ENCODE measurements at places on chromosomes 6 and 20.

GRCh38 chr20:54112221-54112884 is 42.0 kb upstream of the BCAS1 start:
- no peak for DNase-seq

DNA sequence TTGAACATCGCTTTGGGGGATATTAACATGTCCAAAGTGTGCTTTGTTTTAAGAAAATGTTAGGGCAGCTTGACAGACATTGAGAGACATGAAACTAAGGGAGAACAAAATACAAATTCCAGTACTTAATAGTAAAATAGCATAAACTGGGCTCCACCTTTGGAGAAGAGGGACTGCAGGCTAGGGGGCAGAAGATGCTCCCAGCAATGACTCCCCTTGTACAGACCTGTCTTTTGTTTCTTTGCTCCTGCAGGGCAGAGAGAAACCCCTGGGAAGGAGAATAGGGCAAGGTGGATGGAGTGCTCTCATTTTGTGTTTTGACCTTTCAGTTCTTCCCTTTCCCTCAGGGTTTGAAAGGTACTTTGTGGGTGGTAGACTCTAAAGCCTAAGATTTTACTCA is 115.6 kb upstream of the PLCB4 start:
- DNase-seq: no peak

DNA sequence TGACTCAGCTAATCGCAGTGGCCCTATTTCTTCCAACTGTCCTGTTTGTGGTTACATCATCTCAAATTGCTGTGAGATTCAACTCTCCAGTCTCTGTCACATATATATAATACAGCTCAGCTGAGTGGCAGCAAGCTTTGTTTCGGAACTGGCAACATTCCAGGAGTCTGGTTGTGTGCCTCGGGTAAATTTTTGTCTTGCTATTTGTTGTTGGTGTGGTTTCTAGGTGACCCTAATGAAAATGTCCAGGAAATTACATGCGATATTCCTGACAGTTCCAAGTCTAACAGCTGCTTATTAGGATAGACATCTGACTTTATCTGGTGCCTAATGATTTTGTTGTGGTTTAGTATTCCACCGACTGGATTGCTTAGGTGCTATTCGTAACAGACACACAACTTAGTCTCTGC is 581.8 kb downstream of the CD109 start:
- peak; percentile 44 for DNase-seq

DNA sequence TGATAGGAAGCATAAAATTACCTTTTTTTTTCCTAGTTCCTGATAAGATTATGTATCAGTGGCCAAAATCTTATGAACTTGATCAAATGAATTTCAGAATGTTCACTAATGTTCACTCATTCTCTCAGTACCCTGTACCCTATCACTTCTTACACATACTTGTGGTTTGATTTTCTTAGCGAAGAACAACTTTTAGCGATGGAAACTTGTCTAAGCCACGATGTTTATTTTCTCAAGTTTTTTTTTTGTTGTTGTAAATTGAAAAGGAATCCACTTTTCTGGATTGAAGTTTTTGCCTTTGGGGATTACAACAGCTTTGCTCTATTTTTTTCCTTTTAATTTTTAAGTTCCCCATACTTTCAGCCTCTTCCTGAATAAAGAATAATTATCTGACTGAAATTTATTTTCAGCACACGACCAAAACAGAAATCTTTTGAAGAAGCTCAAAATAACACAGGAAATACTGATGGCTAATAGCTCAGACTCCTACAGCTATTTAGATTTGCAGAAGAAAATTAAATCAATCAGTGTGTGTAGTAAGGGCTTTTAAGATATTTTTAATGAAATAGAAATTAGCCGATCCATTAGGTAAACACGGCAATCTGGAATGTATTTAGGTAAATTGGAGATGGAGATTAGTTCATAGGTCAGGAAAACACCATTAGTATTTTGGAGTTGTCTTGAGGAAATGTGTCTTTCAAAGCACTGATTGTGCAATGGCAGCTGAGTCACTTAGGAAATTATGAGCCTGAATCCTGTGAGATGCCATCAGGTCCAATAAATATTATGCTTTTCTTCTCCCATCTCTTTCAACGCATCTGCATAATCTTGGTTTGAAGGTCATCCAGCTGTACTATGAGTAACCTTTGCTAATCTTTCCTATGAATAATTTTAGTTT is 217.5 kb downstream of the GJA1 start:
- peak; percentile 84 for DNase-seq

DNA sequence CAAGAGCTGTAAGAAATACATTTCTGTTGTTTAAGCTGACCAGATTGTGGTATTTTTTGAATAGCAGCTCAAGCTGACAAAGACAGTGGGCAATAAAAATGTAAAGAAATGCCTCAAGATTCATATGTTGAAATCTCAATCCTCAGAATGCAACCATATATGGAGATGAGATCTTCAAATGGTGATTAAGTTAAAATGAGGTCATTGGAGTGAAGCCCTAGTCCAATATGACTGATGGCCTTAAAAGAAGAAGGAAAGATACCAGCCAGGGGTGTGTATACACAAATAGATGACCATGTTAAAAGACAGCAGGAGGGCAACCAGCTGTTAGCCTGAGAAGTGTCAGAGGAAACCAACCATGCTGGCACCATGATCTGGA is 7.1 kb upstream of the DDO start:
- DNase-seq: peak; percentile 64

- DNase-seq: no peak
Observed at GRCh38 chr20:32333988-32334885, 23.9 kb upstream of the ASXL1 start.

GRCh38 chr20:64095927-64096326 is 11.4 kb downstream of the NPBWR2 start:
- DNase-seq: no peak

- DNase-seq: no peak
Observed at GRCh38 chr6:170096191-170096802, 194.6 kb downstream of the DLL1 start.

DNA sequence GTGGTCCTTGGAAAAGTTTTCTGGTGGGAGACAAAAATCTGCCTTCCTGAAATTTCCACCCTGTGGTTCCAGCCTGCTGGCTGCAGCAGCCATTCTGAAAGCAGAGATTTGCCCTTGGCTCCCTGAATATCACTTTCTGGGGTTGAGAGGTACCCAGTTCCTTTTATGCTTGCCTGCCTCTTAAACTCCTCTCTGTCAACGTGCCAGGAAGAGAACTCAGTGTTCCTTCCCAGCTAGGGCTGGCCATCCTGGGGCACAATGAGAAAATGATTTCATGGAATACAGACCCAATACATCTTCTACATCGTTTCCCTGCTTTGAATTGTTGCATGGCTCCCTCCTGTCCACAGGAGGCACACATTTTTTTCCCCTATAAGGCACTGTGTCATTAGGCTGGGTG is 1.6 kb upstream of the DSN1 start:
- DNase-seq: no peak

- DNase-seq: peak; percentile 33
Observed at GRCh38 chr6:43123461-43124314, 47.4 kb upstream of the SRF start.

- no peak for DNase-seq
Observed at GRCh38 chr6:38824243-38824894, 109.3 kb downstream of the DNAH8 start.

- peak; percentile 59 for DNase-seq
Observed at GRCh38 chr6:36131511-36132245, 1.4 kb downstream of the MAPK13 start.

GRCh38 chr6:90375681-90376439 is 79.2 kb upstream of the BACH2 start:
- DNase-seq: peak; percentile 91

- DNase-seq: peak; percentile 60
Observed at GRCh38 chr20:14288341-14289330, 48.8 kb downstream of the FLRT3 start.

- peak; percentile 65 for DNase-seq
Observed at GRCh38 chr6:117491916-117492315, 9.4 kb downstream of the DCBLD1 start.

- DNase-seq: no peak
Observed at GRCh38 chr6:143733510-143733909, 55.7 kb downstream of the PHACTR2 start.

- peak; percentile 74 for DNase-seq
Observed at GRCh38 chr6:45538641-45539547, 161.2 kb upstream of the SUPT3H start.

Measured in fibroblast of skin of abdomen (primary cell).